ENCODE measurements at places on chromosomes 16 and 17.

GRCh38 chr17:15469260-15469659 is 1.8 kb upstream of the CDRT4 start:
- peak; percentile 43 for ATAC-seq

GRCh38 chr16:89200124-89200849 is at the start of gene SLC22A31:
Gene SLC22A31, minus strand, starts transcription at chr16:89200537. Its CDS starts 36 bp downstream, at chr16:89200501.
- ATAC-seq = no peak

DNA sequence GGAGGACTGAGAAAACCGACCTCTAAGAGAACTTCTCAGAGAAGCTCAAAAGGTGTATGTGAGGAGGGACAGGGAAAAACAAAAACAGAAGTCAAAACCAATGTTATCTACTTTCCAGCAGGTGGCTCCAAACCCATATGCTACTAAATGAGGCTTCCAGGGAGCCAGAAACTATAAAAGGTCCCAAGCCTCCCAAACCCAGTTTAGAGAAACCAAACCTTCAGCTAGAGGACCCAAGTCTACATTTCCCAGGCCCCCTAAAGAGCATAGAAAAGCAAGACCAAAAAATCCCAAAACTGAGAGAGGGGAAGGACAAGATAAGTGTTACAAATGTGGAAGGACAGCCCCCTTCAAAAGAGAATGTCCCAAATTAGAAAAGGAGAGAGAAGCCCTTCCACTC is 3.7 kb downstream of the HPR start:
- ATAC-seq = peak; percentile 86

GRCh38 chr16:35574454-35575431 is 2115.3 kb downstream of the TP53TG3F start:
- ATAC-seq = peak; percentile 25

DNA sequence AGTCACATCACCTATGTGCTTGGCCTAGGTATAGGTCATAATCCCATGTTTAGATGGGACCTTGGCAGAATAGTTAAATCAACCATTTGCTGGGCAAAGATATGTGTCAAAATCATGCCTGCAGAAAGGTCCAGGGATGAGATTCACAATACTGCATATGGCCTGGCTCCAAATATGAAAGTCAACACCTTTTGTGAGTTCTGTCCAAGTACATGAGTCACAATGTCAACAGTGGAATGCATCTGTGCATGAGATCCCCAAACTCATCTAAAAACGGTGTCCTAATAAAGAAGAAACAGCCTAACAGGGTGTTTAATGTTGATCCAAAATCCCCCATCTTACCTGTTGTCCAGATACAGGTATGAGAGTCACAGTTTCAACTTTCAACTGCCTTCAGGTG is 1847.5 kb downstream of the TP53TG3F start:
- ATAC-seq = no peak

GRCh38 chr16:56781528-56781961 is 51.6 kb downstream of the NUP93 start:
- no peak for ATAC-seq

DNA sequence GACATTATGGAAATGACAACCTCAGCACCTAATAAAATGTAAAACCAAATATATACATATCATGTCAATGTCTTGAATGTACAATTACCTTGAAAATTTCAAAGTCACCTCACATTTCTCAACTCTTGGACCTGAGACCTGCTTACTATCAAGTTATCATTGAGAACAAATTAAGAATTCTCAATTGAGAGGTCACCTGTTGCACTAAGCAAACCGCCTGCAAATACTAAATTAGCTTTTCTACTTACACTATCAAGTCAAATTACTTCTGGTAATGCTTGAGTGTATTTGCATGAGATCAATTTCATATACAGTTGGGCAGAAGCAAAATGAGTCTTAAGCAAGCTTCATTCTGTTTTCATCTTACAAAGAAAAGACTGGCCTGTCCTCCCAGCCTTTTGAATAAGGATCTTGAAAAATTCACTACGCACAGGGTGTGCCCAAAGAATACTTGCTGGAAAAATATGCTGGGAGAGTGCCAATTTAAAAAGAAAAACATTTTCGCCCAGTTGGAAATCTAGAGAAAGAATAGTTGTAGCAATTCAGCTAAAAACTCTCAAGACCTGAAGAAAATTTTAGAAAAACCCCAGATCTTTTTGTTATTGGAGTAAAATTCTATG is 35.7 kb downstream of the KANSL1 start:
- no peak for ATAC-seq

DNA sequence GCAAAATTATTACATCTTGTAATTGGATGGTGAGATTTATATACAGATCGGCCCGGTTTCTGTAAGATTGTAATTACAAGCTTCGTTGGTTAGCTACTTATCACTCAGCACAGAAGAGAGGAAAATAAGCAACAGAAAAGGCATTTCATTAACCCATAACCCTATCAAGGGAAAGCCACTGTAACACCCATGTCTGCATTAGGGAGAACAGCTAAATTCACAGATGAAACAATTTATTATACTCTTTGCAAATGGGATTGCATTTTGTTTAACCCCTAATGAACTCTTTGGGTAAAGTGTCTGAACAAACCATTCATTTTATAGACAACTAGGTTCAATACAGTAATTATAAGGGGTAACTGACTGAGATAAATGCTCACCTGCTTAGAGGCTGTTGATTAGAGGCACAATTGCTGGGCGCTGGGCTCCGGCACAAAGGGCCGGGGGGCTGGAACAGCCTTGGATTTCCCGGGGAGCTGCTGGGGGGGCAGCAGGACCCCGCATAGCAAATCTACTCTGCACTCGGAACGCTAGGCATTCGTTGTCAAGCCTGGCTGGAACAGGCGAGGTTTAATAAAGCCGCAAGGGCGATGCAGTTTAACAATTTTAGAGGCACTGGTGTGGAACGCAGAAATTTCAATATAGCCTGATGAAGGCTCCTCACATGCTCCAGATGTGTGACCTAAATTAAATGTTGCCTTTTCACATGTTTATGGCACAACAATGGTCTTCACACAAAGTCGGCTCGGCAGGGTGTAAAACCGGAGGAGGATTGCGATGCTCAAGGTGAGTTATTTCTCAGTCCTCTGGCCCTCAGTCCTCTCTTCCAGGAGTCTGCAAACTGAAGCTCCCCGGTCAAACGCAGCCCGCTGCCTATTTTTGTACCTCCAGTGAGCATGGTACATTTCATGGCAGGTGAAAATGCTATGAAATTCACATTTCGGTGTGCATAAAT is 134.0 kb upstream of the IRX6 start:
- no peak for ATAC-seq

GRCh38 chr17:6574687-6575595 is 18.6 kb upstream of the PITPNM3 start:
- ATAC-seq = peak; percentile 62

DNA sequence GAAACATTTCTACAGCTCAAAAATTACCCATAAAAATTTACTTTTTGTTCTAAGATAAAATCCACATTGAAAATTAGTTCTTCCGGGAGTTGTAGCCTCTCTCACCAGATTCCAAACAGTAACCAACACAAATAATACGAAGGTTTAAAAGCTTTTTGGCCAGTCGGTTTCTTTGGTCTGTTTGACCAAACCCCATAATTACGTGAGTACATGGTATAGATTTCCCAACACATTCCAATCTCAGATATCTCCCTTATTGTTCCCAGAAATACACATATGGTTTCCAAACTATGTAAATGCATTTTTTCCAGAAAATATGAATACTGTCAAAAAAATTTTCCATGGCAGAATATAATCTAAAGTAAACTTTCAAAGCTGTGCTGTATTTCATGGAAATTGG is 722.0 kb downstream of the KCNJ2 start:
- ATAC-seq = no peak

DNA sequence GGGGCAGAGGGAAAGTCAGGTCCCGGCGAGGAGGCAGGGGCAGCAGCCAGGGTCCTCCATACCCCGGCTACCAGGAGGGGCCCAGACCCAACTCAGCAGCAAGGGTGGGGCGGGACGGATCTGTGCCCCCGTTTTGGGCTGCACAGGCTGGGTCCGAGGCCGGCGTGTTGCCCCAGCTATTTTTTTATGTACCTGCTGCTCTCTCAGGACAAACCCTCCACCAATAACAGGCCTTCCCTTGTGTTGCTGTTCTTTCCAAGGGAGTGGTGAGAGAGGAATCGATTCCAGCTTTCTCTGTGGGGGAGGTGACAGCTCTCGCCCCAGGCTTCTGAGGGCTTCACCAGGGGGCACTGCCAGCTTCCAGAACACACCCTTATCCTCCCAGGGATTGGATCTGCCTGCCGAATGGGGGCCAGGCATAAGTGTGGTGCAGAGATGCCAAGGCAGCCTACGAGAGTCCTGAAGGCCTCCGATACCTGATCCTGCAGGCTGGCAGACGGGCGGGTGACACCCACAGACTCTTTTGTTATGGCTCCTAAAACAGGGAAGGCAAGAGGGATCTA is 22.3 kb downstream of the RTN4RL1 start:
- no peak for ATAC-seq

DNA sequence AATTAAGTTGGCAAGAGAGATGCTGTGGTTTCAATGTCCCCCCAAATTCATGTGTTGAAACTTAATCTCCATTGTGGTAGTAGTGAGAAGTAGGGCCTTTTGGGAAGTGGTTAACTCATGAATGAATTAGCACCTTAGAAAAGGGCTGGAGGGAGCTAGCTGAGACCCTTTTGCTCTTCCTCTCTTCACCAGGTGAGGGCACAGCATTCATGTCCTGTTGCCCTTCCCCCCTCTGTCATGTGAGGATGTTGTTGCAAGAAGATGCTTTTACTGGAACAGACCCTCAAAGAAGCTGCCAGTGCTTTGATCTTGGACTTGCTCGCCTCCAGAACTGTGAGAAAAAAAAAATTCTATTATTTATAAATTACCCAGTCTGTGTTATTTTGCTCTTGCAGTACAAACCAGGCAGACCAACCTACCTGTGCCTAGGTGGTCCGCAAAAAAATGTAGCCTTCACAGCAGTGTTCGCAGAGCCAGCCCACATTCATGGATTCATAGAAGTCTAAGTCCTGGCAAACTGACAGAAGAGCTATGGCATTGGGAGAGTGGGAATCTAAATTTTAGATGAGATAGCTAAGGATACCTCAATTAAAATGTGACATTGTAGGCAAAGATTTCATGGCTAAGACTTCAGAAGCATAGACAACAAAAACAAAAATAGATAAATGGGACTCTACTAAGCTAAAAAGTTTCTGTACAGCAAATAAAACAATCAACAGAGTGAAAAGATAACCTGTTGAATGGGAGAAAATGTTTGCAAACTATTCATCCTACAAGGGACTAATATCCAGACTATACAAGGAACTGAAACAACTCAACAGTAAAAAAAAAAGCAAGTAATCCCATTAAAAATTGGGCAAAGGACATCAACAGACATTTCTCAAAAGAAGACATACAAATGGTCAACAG is 32.0 kb upstream of the ABCA5 start:
- peak; percentile 35 for ATAC-seq

GRCh38 chr17:38421171-38421841 is 7.0 kb upstream of the ARHGAP23 start:
- no peak for ATAC-seq

DNA sequence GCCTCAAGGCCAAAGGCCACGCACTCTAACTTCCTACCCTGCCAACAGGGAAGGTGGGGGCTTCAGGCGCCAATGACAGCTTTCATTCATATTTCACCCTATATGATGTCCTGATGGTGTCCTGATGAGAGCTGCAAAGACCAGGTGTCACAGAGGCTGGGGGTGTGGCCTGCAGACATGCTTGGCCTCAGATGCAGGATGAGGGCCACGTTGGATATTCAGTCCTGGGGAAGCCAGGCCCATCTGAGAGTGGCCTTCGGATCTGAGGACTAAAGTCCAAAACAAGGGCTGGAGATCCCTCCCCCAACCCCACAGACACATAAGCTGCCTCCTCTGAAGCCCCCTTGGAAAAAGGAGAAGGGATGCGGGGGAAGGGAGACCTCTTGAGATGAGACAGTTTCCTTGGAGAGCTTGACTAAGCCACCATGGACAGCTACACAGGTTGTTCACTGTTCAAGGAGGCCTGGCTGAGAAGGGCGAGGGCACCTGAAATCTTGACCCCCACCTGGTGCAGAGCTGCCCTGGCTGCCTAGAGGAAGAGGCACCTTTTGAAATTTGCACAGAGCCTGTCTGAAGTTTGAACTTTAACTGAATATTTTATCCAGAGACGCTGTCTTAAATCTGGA is 24.3 kb upstream of the GSG1L start:
- no peak for ATAC-seq

- no peak for ATAC-seq
These were observed 139.0 kb downstream of the DNAH9 start for GRCh38 chr17:11737313-11737679.
